ENCODE measurements at places on chromosomes 1 and 21.

GRCh38 chr1:23416964-23417363, 7.6 kb downstream of the TCEA3 start:
- DNase-seq, result no peak

GRCh38 chr1:77282187-77282865, 507 bp downstream of the AK5 start:
- DNase-seq, result peak; percentile 66

DNA sequence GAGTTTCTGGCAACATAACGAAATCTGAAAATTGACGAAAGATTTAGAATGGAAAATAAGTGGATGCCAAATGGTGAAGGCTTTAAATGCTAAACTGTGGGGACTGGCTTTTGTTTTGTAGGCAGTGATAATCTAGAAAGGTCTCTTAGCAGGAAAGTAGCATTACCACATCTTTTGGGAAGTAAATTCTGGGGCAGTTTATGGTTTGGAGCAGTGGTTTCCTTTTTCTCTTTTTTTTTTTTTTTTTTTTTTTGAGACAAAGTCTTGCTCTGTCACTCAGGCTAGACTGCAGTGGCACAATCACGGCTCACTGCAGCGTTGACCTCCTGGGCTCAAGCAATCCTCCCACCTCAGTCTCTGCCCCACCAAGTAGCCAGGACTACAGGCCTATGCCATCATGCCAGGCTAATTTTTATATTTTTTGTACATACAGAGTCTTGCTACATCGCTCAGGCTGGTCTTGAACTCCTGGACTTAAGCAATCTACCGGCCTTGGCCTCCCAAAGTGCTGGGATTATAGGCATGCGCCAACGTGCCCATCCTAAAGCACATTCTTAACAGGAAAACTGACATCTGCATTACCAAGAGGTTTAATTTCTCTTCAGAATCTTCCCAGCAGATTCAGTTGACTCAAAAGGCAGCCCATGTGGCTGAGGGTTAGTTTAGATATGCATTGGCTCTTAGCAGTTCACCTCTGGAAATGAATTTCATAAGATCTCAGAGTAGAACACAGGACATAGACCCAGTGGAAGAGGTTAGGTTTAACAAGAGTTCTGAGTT, 32.9 kb downstream of the C21orf91 start:
- DNase-seq, result no peak

GRCh38 chr1:26349188-26349876, 4.6 kb downstream of the CRYBG2 start:
- peak; percentile 31 for DNase-seq

GRCh38 chr1:40880813-40881549, 18.8 kb upstream of the CITED4 start:
- DNase-seq, result no peak

DNA sequence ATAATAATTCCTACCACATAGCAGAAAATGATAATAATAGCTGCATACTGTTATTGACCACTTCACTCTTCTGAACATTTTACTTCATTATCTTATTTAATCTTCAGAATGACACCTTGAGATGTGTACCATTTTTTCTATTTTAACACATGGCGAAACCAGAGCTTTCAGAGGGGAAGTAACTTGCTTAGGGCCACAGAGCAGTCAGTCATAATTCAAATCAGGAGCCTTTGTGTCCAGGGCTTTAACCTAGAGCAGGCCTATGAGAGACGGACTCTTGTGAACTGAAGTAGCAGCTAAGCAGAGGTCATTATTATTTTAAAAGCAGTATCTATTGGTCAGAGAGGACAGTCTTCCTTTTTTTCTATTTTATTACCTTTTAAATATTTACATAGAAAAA, 114.0 kb downstream of the ROR1 start:
- no peak for DNase-seq

DNA sequence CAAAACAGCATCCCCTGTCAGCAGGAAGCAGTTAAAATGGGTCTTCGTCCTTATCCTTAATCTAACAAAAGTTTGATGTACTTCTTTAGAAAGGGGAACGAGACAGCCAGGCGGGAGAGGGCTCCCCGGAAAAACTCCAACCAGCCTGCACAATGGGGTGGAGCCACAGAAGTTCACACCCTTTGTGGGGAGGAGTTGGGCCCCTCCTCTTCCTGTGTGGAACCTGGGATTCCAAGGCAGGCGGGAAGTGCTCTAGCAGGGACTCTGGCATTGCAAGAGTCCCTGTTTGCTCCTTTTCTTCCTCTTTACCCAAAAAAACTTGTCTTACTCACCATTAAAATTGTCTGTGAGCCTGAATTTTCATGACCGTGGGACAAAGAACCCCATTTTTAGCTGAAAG, 47.7 kb downstream of the FCRL5 start:
- DNase-seq, result no peak

- DNase-seq, result no peak
Measured at GRCh38 chr21:45910548-45911221, 70.9 kb upstream of the COL6A1 start.

DNA sequence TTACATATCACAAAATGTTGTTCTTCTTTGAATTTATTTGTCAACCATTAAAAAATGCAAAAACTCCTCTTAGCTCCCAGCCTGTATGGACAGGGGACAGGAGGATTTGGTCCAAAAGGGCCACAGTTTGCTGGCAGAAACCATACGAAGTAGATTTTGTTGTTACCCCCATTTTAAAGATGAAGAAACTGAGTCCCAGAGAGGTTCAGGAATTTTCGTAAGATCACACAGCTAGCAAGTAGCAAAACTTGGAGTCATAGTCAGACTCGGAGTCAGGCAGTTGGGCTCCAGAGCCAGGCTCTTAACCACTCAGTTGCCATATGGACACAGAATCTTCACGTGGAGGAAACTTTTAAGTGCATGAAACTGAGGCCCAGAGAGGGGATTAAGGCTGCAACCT, 91.4 kb downstream of the TAS1R2 start:
- DNase-seq, result no peak

GRCh38 chr1:36432616-36433015, 17.6 kb downstream of the OSCP1 start:
- DNase-seq, result no peak

DNA sequence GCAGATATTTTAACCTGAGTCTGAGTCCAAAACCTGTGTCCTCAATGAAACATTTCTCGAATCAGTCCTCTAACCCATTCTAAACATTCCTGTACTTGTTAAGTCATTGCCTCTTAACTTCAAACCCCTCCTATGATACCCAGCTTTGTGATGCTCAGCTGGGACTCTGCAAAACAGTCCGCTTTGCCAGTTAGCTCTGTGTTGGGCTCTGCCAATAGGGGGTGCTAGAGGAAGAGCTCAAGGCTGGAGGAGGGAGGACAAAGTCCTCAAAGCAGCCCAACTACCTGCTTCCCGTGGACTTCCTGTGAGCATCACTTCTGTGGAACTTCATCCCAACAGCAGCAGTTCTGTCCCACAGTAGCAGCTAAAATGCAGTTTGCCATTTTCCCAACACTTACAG, 38.1 kb upstream of the SYT14 start:
- no peak for DNase-seq

DNA sequence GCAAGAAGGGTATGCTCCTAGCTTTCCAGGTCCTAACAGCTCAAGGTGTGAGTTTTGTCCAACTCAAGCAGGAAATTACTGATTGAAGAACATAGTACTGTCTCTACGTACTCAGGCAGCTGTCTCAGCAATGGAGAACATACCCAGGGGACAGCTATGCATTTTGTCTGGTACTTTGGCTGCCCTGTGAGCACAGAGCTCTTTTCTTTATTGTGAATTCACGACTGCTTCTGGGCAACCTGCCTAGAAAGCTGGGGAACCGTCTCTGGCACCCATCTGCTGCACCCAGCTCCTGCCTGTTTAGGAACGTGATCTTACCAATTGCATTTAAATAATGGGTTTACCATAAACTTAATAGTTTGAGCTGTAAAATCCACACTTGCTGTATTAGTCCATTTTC, 258.1 kb downstream of the HHAT start:
- DNase-seq, result no peak

- DNase-seq, result peak; percentile 84
Measured at GRCh38 chr1:66503841-66504470, 30.0 kb upstream of the SGIP1 start.

DNA sequence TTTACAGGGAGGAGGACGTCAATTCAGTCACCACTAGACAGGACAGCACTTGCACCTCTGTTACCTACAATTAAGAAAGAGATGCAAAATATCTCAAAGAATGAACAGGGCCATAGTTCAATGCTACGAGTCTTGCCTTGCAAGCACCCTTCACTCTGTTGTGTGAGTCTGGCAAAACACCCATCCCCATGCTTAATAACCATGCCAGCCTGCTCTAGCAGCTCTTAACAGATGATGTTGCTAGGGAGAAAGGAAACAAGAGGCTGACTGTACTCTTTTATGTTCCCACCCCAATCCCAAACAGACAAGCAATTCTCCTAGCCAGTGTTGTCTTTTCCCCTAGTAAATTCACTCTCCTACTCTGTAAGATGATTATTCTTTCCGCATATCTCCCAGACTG, 5.3 kb downstream of the CBR1 start:
- no peak for DNase-seq

DNA sequence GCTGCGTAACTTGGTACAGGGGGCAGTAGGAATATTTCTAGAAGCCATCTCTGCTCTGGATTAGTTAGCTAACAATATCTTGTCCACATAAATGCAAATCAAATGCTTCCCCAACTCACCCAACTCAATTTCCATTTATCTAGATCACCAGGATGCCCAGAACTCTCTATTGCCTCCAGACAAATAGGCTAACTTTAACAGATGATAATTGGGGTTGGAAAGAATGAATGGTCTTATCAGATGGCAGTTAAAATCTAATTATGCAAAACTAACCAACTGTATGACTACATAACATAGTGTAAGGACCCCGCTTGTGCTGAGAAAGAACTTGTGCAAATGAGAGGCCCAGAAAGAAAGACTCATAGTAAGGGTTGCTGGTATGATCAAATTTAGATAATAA, 1024.8 kb downstream of the PLA2G4A start:
- no peak for DNase-seq

DNA sequence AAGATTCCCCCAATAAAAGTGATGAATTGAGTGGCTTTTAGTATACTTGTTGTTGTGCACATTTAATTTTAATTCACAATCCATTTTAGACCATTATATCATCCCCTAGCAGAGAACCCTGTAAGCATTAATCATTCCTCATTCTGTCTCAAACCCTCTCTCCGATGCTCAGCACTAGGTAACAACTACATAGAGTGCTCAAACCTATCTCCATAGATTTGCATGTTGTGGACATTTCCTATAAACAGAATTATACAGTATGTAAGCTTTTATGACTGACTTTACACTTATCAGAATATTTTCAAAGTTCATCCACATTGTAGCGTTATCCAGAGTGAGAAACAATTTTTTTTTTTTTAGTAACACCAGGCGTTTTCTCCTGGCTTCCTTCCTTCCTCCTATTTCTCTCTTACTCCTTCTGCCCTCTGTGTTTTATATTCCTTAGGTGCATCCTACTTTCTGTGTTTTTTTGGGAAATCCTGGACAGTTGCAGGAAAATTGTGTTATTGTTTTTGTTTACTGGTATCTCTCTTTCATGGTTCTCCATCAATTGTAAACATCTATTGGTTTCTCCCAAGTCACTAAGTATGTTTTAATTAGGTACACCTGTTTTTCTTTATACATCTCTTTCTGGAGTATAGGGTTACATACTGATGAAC, 1528.0 kb upstream of the TPTE start:
- DNase-seq, result no peak

DNA sequence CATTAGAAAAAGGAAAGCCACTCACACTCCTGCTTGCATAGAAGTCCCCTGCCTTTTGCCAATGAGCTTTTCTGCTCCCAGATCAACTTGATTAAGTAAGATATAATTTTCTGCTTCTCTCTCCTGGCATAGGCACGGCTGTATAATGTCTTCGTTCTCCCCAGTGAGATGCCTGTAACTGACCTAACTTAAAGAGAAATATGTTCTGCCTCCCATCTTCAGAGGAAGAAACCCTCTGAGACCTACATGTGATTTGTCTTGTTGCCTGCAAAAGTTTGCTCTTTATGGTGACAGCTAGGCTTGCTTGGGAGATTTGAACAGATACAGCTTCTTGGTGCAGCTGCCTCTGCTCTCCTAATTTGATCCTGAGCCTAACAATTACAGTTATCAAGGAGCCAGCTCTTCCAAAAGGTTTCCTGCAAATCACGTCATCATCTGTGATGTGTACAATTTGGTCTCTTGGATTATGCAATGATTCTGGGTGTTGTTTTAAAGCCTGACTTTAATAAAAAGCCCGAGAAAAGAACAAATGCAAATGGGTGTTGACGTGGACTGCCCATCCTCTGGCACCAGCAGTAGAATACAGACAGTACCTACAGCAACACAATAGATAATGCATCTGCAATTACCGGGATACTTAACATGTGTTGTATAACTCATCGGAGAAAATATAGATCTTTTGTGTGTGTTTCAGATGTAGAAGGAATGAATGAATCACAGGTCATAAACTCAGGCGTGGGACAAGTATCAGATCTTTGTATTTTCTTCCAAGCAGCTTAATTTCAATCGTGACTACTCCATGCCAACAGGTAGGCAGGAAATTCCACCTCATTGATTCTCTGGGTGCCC, 76.2 kb upstream of the KAZN start:
- DNase-seq, result peak; percentile 59

All from adipocyte (in vitro differentiated cells).